Neuronal stem cell (in vitro differentiated cells): ENCODE measurements at places on chromosomes 16 and 17.

DNA sequence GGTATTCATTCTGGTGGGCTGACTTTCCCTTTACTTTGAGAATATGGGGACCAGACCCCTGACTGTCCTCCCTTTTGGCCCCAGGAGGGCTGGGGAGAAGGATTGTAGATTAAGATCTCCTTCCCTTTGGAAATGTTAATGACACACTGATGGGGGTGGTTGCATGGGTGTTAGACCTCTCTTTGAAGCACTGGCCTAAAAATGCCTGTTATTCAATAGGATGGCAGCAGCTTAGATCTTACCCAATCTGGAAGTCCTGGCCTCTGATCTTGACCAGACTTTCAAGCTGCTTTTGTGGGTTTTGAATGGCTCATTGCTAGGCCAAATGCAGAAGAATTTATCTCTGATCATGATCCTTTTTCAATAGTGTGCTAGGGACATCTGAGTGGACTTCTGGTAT is 25.7 kb downstream of the MAP3K3 start:
- no peak for DNase-seq

- DNase-seq: no peak
These were observed 19.8 kb downstream of the SMTNL2 start for GRCh38 chr17:4604111-4604644.

GRCh38 chr17:78010759-78011158 is 52.3 kb downstream of the TNRC6C start:
- DNase-seq: no peak

GRCh38 chr17:15513058-15513791 is 45.8 kb upstream of the CDRT4 start:
- DNase-seq: no peak

DNA sequence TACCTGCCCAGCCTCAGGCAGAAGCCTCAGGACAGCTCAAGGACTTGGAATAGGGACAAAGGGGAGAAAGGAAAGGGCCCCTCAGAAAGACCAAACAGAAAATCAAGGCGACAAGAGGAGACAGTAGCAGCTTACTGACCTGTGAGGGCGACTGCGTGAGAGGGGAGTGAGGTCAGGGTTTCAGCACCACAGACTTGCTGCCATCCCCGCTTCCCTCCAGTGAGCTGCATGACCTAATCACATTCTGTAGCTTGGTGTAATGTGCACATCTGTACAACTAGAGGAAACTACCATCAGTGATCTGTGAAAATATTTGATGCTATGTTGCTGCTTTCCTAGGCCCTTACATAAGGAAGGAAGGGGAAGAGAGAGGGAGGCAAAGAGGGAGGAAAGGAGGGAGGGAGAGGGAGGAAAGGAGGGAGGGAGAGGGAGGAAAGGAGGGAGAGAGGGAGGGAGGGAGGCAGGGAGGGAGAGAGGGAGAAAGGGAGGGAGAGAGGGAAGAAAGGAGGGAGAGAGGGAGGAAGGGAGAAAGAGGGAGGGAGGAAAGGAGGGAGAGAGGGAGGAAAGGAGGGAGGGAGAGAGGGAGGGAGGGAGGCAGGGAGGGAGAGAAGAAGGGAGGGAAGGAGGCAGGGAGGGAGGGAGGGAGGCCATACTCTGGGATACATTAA is 404.9 kb upstream of the CDH5 start:
- DNase-seq: no peak

DNA sequence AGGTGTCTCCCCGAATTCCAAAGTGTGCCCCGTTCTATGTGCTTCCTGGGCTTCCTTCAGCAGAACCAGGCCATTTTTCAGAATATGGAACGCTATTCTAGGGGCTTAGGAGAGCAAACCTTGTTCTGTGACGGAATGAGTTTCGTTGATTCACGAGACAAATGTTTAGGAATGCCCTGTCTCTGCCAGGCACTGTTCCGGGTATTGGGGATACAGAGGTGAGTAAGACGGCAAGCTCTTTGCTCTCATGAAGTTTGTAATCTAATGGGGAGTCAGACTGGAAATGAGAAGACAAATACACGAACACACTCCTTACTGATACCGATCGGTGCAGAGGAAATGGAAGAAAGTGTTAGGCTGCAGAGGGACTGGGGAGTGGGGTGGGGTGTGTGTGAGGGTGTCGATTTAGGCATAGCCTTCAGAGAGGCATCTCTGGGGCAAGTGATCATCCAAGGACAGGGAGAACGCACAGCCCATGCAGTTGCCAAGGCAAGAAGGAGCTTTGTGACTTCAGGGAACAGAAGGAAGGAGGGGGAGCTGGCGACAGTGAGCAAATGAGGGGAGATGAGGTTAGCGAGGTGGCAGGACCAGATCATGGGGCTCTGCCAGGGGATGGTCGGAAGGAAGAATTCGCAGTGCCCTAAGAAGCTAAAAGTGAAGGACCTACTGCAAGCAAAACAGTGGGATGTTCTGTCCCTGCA is 189.6 kb downstream of the MSI2 start:
- DNase-seq: no peak
